ENCODE measurements at places on chromosomes 7 and 10. TPM values are rescaled to one million over a fixed set of nuclear protein-coding genes. Genes with fewer than 3 reads are reported as not detected.

DNA sequence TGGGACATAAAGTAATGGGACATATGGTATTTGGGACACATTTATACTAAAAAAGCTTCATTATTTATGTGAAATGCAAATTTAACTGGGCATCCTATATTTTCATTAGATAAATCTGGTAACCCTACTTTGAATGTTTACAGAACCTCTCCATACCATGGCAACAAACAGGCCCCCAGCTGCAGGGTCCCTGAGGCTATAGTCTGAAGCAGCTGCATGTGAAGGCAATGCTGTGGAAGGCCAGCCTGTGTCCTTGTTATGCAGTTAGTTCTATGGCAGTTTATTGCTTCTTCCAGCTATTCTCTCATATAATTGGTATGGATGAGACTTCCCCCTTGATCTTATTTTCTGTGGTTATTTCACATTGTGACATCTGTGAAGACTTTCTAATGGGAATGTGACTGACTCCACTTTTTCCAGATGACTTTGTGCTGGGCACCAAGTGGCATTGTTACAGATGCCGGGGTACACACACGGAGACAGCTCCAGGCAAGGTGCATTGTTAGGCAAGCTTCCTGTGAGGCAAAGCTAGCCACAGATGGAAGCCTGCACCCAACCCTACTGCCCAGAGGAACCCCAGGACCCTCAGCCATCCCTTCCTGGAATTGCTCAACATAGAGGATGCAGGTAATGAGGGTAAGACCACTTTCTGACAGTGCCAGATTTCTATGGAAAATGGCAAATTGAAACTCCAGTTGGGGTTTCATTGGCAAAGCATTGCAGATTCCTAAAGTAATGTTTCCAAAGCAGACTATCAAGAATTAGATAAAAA, 49.5 kb upstream of the ADAM12 start:
- no peaks in the 10 kb centered on the region for H3K4me1 ChIP-seq
- H3K36me3 ChIP-seq = no peaks in the 10 kb centered on the region
- no peaks in the 10 kb centered on the region for H3K27me3 ChIP-seq

DNA sequence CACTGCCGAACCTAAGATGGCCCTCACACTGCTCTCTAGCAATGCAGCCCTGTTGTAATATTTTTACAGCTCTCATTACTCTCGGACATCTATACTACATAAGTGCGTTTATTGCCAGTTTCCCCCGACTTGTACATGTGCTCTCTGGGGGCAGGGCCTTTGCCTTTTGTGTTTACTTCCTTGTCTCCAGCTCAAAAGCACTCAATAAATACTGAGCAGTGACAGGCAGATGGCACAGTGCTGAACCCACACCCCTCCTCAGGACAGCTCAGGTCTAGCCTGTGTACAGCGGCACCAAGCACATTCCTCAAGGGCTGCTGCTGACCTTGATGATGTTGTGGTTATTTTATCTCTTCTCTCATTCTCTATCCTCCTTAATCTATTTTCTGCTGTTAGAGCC, 68.0 kb upstream of the ELMO1 start:
- H3K36me3 ChIP-seq = no peaks in the 10 kb centered on the region
- no peaks in the 10 kb centered on the region for H3K27me3 ChIP-seq
- no peak overlapping the region for H3K27ac ChIP-seq
- DNase-seq = no peak
- H3K4me1 ChIP-seq = no peaks in the 10 kb centered on the region

GRCh38 chr7:111098926-111099250, 8.0 kb downstream of the LRRN3 start:
- no peak overlapping the region for H3K27ac ChIP-seq
- no peak overlapping the region for H3K4me3 ChIP-seq
- no peaks in the 10 kb centered on the region for H3K36me3 ChIP-seq
- no peaks in the 10 kb centered on the region for H3K27me3 ChIP-seq
- H3K4me1 ChIP-seq = peaks cover 10% of the 10 kb centered on the region

Gene UCN3
- not detected for total RNA-seq

Gene CLRN3
- total RNA-seq = not detected

Data from heart left ventricle (tissue), 16 donors.